ENCODE measurements at places on chromosomes 4 and X.

GRCh38 chrX:25742334-25742733, 395.8 kb upstream of the MAGEB18 start:
- no peak for DNase-seq

DNA sequence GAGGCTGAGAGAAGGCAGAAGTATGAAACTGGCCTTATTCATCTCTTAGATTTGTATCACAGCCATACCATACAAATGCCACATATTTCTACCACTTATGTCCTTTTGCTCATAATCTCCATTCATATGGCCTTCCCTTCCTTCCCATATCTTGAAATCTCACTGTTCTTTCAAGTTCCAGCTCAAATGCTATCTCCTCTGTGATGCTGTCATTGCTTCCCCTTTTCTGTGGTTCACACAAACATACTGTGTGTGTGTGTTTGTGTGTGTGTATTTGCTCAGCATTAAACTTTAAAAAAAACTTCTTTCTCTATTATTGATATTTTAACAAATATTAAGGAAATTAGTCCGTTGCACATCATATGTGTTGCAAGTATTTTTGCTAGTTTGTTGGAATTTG, 26.7 kb downstream of the PHKA1 start:
- DNase-seq: no peak

GRCh38 chr4:79025170-79025569, 85.9 kb upstream of the PAQR3 start:
- DNase-seq: no peak

GRCh38 chr4:7624396-7624980, 189.8 kb upstream of the PSAPL1 start:
- no peak for DNase-seq

GRCh38 chr4:126087101-126087500, 772.3 kb downstream of the FAT4 start:
- no peak for DNase-seq

GRCh38 chr4:25163196-25163595, 2.9 kb upstream of the SEPSECS start:
- DNase-seq: no peak

DNA sequence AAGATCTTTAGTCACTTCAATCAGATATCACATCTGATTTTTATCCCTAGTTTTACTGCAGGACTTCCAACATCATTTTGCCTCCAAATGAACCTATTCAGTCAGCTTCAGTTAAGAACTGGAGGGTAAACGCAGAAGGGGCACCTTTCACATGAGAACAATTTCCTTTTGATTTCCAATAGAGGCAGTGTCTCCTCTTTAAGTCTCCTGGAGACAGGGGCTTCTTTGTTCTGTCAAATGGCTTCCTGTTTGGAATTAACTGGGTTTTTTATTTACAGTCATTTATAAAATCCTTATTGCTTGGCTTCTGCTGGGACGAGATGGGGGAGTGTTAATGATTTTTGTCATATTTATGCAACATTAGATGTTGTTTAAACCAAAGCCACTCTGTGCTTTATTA, 164.0 kb downstream of the STK32B start:
- DNase-seq: no peak
